Stimulated activated CD8-positive, alpha-beta memory T cell treated with anti-CD3 and anti-CD28 coated beads, Interleukin-4, amount 100 ng/mL, for 24 hours (primary cell): ENCODE measurements at places on chromosomes 12 and 14.

- no peak for DNase-seq
Observed at GRCh38 chr12:105466901-105467598, 136.6 kb downstream of the C12orf75 start.

DNA sequence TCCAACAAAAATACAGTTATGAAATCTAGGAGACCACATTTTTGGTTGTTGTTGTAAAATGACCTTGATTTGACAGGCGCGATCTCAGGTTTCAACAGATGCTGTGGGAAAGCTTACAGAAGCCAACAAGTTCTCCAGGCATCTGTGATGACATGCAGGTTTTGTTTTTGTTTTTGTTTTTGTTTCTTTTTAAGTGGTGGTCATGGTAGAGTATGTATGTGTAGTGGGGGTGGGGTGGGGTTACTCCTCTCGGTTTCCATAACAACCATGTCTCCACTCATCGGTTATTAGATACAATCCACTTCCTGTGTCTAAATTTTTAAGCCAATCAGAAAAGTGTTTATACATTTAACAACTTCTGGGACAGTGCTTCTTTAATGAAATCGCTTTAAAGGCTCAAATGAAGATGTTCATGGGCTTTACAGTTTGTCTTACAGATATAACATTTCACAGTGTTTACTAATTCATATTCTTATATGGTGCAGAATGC, 199.9 kb upstream of the FOXN3 start:
- DNase-seq: no peak

DNA sequence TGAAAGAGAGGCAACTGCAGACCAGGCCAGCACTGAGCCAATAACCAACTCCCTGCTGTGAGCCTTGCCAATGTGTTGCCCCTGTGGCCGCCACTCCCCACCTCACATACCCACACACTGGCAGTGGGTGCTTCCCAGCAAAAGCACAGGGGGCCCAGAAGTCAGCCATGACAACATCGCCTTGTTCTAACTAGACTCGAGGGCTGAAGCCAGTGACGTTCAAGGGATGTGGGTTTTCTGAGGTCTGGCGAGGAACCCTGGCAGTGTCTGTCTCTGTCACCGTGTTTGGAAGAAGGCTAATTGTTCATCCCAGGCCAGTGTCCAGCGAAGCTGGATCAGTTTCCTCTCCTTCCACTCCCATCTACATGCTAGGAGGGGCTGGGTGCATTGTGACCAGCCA, 311.8 kb upstream of the AMIGO2 start:
- DNase-seq: no peak

GRCh38 chr12:113347892-113348291, 10.5 kb upstream of the PLBD2 start:
- DNase-seq: no peak

GRCh38 chr14:72678356-72678755, 215.5 kb downstream of the DPF3 start:
- no peak for DNase-seq

DNA sequence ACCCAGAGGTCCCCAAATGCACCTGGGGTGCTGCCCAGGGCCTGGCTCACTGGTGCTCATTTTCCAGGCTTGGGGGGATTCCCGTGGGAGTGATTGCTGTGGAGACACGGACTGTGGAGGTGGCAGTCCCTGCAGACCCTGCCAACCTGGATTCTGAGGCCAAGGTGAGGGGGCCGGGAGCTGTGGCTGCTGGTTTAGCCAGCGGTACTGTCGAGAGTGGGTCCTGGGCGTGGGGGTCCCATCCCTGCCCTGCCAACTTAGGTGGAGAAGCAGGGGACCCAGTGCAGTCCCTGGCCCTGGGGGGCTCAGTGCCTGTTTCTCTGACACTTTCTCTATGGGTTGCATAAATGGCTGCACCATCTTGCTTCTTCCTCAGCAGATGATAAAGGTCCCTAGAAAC, 50.9 kb downstream of the FOXN4 start:
- DNase-seq: no peak
